Adrenal gland (tissue), 19 donors: ENCODE measurements at places on chromosomes 16 and 17. TPM values are rescaled to one million over a fixed set of nuclear protein-coding genes. Genes with fewer than 3 reads are reported as not detected.

SPATA32 gene
- polyA plus RNA-seq, result not detected

DNA sequence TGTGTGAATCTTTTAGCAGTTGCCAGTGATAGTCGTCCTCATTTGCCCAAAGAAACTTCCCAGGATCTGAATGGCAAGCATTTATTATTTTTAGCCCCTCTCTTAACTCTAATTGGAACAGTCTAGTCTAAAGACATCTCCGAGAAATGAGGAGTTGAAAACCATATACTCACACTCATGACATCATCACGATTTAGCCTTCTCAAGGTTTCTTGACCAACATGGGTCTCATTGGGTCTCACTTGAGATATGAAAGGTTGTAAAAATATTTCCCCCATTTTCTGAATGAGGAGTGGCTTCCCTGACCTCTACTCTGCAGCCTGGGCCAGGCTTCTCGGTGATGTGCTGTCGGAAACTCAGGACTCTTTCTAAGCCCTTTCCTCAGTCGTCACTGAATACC, 37.1 kb upstream of the CACNG1 start:
- no peaks in the 10 kb centered on the region for H3K36me3 ChIP-seq
- no peaks in the 10 kb centered on the region for H3K4me1 ChIP-seq
- no peak for DNase-seq
- H3K27me3 ChIP-seq, result no peaks in the 10 kb centered on the region

NPIPB5 gene
- 203 TPM for polyA plus RNA-seq

DNA sequence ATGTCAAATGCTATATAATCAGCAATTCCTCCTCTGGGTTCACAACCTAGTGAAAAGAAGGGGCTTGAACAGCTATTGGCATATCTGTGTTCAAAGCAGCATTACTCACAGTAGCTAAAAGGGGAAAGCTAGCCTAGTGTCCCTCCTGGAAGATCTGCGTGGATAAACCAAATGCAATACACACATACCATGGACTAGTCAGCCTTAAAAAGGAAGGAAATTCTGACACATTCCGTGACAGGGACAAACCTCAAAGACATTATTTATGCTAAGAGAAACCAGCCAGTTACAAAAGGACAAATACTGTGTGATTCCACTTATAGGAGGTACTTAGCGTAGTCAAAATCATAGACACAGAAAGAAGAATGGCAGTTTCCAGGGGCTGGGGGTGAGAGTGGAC, 90.1 kb downstream of the XYLT1 start:
- H3K27me3 ChIP-seq, result no peaks in the 10 kb centered on the region
- H3K27ac ChIP-seq, result no peak overlapping the region
- H3K4me3 ChIP-seq, result no peak overlapping the region
- no peak for DNase-seq

- no peak overlapping the region for H3K4me3 ChIP-seq
- H3K36me3 ChIP-seq, result no peaks in the 10 kb centered on the region
- no peaks in the 10 kb centered on the region for H3K27me3 ChIP-seq
- H3K27ac ChIP-seq, result no peak overlapping the region
- peaks cover 28% of the 10 kb centered on the region for H3K4me1 ChIP-seq
- no peak for DNase-seq
Measured at GRCh38 chr17:57582881-57583756, 162.0 kb downstream of the CCDC182 start.

- no peak overlapping the region for H3K27ac ChIP-seq
- no peak for DNase-seq
- H3K4me3 ChIP-seq, result no peak overlapping the region
- no peaks in the 10 kb centered on the region for H3K36me3 ChIP-seq
- H3K27me3 ChIP-seq, result no peaks in the 10 kb centered on the region
- no peaks in the 10 kb centered on the region for H3K4me1 ChIP-seq
Measured at GRCh38 chr16:9061358-9061813, 30.1 kb upstream of the HAPSTR1 start.
